ENCODE measurements at places on chromosomes 3 and 15.

DNA sequence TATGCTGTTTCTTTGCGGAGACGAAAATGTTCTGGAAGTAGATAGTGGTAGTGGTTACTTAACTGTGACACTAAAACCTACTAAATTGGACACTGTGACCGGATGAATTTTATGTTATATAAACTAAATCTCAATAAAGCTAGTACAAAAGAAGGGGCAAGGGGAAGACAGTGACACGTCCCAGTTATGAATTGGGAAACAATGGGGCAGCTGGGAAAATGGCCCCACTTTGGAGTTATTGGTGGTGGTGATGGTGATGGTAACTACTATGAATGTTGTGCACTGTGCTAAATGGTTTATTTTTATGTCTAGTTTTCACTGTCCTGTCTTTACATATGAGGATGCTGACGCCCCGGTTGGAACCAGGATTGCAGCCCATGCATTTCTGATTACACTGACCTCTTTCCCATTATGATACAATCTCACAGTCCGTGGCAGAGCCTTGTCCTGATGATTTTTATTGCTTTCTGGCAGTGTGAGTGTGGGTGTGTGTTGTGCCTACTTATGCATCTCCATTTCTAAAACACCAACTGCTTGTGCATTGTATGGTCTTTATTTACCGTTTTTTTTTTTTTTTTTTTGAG is 192.0 kb downstream of the FNDC3B start:
- no peak for DNase-seq

- no peak for DNase-seq
Observed at GRCh38 chr3:119676020-119676419, 1.2 kb downstream of the COX17 start.

- no peak for DNase-seq
Observed at GRCh38 chr15:66829551-66830121, 127.6 kb downstream of the SMAD6 start.

GRCh38 chr3:176584413-176585176 is 612.7 kb downstream of the TBL1XR1 start:
- DNase-seq: no peak

DNA sequence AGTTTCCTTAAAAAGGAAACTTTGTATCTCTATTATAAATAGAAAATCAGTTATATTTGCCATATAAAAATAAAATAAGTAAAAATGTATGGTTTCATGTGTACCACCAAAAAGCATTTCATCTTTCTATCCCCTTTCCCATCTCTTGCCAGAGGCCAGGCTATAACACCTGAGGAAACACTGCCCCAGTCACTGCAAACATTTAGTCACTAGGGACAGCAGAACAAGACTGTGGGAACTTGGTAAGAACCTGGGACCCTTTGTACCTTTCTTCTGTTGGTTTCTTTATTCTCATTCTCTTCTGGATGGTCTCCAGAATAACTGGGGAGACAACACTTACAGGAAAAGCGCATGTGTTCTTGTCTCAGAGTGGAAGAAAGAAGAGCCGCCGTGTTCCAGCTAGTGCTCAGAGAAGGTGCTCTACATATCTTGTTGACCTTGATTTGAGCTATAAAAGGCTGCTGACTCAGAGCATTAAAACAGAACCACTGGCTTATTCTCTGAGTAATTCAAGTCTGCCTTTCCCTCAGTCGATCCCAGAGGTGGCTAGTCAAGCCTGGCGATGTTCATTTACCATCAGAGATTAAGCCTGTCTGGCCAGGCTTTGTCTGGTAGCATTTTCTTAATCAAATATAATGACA is 361.6 kb downstream of the RBMS3 start:
- DNase-seq: no peak

- DNase-seq: no peak
Observed at GRCh38 chr15:63323798-63324563, 46.6 kb downstream of the APH1B start.

DNA sequence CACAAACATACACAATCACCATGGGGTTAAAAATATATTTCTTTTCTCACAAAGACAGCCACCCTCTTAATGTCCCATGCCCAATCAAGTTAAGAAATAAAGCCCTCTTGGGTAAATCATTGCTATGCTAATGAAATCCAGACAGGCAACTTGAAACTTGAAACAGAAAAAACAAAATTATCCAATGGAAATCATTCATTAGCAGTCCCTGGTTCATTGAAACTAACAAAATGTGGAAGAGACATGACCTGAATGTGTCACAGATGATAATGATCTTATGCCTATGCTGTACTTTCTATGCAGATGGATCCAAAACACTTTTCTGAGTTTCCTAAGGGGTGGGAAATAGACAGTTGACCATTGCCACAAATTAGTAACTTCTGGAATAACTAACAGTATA is 983.7 kb downstream of the MCTP2 start:
- DNase-seq: no peak

DNA sequence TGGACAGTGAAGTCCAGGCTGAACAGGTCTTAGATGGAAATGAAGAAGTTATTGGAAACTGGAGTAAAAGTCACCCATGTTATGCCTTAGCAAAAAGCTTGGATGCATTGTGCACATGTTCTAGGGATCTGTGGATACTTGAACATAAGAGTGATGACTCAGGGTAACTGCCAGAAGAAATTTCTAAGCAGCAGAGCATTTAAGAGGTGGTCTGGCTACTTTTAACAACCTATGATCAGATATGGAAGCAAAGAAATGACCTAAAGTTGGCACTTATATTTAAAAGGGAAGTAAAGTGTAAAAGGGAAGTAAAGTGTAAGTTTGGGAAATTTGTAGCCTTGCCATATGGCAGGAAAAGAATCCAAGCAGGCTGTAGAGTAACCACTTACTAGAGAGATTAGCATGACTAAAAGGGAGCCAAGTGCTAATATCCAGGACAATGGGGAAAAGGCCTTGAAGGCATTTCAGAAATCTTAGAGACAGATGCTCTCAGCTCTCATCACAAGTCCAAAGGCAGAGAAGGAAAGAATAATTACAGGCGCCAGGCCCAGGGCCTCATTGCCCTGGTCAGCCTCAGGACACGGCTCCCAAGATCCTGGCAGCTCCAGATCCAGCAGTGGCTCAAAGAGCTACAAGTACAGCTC is 73.9 kb upstream of the KCNH8 start:
- DNase-seq: no peak

GRCh38 chr15:28873585-28874190 is 12.1 kb upstream of the APBA2 start:
- DNase-seq: peak; percentile 90

GRCh38 chr15:89820666-89821611 is 6.3 kb upstream of the ANPEP start:
- DNase-seq: no peak

- DNase-seq: peak; percentile 59
Observed at GRCh38 chr3:195893516-195893915, 14.8 kb downstream of the TNK2 start.

DNA sequence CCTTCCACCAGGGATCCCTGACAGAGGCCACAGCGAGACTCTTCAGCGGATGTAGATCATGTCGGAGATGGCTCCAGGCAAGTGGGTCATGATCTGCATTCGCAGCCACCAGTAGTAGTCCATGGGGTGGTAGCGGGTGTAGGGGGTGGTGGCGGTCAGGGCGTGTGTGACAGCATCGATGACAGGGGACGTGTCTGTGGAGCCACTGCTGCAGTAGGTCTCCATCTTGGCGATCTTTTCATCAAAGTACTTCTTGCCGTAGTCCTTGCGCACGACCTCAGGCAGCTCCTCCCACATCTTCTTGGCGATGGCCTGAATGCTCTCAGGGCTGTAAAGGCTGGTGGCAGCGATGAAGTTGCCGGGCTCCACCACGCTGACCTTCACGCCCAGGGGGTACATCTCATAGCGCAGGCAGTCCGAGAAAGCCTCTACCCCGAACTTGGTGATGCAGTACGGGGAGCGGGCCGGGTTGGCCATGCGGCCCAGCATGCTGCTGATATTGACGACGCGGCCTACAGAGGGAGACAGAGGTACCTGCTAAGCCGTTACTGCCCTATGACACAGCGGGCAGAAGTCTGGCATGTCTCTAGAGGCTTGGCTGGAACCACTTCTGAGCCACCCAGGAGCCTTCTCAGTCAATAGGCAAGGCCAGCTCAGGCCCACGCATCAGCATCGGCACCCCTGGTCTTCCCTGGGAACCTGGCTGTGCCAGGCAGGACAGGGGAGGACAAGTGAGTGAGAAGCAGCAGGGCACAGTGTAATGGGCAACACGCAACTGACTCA is 43.7 kb downstream of the BDH1 start:
- DNase-seq: no peak

- no peak for DNase-seq
Observed at GRCh38 chr3:45878124-45878523, 8.2 kb upstream of the CCR9 start.

- no peak for DNase-seq
Observed at GRCh38 chr3:50390508-50391224, 31.3 kb upstream of the TMEM115 start.

DNA sequence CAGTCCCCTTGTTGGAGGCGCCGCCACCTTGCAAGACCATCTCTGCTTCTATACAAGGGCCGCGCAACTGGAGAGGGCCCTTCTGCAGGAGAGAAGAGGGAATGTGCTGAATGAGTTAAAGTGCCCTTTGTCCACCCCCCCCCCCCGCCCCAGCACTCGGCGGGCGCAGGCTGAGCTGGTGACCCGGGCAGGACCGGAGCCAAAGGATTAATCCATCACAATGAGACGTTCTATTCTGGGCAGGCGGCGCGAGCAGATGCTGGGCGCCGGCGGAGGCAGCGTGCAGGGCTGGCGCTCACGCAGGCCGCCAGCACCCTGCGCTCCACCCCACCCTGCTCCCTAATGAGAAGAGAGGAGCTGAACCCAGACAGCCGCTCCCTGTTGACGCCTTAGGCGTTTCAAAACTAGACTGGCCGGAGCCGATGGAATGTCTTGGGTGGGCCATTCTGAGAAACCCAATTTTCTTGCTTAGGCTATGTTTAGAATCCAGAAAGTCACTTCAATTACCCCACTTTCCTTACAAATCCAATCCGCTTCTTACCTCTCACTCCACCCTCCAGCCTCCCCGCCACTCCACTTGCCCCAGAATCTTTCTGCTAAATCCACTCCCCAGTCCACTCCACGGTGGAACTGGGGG is 32.9 kb downstream of the GJD2 start:
- DNase-seq: peak; percentile 71

DNA sequence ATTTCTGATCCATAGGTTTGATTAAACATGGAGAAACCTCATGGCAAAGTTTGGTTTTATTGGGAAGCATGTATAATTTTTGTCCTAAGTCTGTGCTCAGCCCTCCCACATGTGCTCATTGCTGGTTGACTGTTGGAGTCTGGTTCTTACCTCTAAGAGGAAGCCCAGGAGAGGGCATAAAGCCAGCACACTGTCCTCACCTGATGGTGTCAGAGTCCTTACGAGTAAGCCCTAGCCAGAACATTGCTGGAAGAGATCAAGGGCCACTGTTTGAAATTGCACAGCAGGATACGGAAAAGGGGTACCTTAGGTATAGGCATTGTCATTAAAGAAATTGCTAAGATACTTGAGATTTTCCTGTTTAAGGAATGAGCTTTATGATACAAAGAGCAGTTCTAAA is 21.3 kb downstream of the MLH1 start:
- DNase-seq: no peak

GRCh38 chr3:120772081-120772480 is 29.5 kb downstream of the GTF2E1 start:
- DNase-seq: no peak

DNA sequence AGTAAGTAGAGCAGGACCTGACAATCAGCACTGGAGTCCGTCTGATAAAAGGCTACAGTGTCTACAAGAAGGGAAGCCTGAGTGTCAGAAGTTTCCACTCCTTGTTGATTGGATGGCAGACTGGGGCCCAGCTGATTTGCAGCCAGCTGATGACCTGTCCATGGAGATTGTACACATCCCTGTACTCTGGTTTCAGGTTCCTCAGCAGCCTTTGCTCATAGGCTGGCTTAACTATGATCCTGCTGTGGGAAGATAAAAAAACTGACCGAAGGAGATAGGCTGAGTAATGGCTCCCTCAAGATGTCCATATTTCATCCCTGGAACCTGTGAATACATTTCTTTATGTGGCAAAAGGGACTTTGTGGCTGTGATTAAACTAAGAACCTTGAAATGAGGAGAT is 11.7 kb upstream of the LACTB start:
- DNase-seq: no peak

GRCh38 chr15:41984622-41985021 is 12.3 kb upstream of the EHD4 start:
- no peak for DNase-seq

GRCh38 chr15:94445566-94446160 is 214.3 kb downstream of the MCTP2 start:
- no peak for DNase-seq

- DNase-seq: no peak
Observed at GRCh38 chr15:29289173-29289572, 19.6 kb upstream of the NSMCE3 start.

- peak; percentile 36 for DNase-seq
Observed at GRCh38 chr3:23928524-23928923, 11.6 kb downstream of the RPL15 start.

DNA sequence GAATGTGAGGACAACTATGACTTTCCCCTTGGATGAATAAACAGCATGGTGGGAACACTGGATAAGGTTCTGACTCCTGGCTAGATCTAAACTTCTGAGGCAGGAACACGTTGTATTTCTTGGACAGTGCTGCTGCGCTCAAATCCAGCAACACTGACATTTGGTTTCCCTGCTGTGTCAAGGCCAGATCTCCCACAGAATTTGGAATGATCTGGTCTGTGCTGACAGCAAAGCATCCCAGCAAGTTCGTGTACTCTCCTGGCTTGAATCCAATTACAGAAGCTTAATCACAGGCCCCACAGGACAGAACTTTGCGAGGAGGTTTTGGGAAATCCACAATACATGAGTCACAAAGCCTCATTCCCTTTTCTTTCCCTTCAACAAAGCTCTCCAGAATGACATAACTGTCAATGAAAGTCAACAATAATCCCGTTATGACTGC is 92.5 kb downstream of the ADAMTS9 start:
- no peak for DNase-seq

- DNase-seq: no peak
Observed at GRCh38 chr3:149816986-149817385, 4.0 kb downstream of the RNF13 start.

- no peak for DNase-seq
Observed at GRCh38 chr3:160022068-160022467, 33.4 kb downstream of the IL12A start.

DNA sequence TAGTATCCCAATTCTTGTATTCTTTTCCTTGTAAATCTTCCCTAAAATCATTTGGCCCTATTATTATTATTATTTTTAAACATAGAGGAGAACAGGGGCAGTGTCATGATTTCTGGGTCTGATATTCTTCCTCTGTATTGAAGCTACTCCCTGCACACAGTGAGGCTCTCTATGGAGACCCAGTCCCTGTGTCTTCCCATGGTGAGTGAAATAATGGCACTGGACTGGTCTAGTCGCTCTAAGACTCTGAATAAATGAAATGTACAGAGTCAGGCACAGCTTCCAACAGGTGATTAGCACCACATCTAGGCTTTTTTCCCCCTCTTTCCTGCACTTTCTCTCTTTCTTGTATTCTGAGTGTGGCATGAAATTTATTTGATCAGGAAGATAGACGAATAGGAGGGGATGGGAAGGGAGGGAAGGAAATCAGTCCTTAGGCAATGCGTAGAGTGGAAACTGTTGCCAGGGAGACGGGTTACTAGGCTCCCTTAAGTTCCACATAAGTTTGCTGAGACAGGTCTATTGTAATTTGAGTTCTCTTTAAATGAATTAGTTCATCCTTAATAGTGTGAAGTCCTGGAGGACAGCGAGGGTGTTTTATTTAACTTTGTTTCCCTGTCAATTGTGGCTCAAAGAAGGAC is 49.0 kb upstream of the NDN start:
- DNase-seq: no peak

Measured in NCI-H2171 treated with DMSO at 0.1 percent for 48 hours (cell line).